ENCODE measurements at places on chromosomes 11 and 22. TPM values are rescaled to one million over a fixed set of nuclear protein-coding genes. Genes with fewer than 3 reads are reported as not detected.

DNA sequence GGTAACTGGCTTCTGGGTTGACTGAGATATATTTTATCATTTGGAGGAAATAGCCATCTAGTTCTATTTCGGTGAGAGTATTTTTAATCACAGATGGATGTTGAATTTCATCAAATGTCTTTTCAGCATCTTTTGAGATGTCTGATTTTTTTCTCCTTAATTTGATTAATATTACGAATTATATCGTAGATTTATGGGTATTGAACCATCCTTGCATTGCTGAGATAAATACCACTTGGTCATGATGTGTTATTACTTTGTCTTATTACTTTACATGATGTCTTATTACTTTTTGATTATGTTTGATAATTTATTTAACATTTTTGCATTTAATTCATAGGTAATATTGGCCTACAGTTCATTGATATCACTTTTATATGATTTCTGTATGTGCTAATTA, 78.8 kb upstream of the PARVA start:
- no peak for DNase-seq

DNA sequence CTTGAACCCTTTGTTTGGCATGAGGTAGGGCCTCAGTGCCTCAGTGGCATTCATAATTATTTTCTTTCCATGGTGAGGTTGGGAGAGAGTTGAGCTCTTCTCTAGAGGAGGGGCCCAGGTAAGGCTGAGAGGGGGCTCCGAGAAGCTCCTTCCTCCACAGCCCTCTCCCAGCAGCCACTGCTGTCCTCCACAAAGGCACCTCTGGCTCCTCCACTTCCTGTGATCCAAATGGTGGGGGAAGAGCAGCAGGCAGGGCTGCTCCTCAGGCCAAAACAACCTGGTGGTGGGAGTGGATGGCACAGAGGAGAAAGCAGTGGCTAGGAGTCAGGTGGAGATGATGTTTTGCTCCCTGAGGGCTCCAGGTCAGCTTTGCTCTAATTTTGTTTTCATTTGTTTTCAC, 13.3 kb downstream of the ROBO4 start:
- no peak for DNase-seq

DNA sequence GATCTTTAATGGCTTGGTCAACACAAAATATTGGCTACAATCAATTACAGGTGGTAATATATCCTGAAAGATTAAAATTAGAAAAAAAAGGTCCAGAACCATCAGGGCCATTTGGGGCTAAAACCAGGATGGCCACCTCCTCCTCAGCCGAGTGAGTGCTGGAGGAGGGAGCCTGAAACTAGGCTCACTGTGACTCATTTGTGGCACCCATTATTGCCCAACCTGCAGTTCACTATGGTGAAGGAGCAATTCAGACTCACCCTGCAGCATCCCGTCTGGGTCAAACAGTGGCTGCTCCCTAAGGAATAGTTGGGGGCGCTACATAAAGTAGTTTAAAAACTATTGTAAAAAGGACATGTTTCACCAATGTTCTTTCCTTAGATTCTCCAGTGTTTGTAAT, 60.7 kb downstream of the GLYATL1 start:
- no peak for DNase-seq

DNA sequence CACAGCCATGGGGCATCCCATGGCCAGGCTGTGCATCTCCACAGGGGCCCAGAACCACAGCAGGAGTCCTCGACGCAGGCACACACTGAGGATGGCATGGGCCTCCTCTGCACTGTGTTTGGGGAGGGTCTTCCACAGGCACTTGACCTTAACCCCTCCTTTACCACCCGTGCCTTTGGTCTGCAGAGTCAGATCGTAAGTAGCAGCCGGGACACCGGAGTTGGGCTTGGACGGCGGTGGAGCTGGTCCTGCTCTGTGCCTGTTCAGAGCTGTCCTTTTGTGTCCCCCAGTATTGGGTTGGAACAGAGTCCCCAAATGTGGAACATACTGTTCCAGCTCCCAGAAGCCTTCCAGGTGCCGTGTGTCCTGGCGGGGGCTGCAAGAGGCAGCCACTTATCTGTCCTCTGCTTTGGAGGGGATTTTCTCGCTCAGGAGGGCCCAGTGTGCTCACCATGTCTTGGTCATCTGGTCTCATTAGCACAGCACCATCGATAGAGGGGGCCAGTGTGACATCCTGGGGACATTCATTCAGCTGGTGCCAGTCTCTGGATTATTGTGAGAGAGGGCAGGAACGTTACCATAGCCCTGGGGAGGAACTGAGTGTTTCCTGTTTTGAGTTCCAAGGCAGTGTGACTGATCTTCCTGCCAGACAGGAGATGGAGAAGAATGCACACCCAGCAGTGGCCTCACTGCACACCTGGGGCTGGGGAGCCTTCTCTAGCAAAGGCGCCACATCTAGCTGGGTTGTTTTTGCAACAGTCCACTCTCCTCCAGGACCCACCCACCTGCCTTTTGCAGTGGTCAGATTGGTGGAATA, 12.4 kb downstream of the CRELD2 start:
- no peak for DNase-seq

DNA sequence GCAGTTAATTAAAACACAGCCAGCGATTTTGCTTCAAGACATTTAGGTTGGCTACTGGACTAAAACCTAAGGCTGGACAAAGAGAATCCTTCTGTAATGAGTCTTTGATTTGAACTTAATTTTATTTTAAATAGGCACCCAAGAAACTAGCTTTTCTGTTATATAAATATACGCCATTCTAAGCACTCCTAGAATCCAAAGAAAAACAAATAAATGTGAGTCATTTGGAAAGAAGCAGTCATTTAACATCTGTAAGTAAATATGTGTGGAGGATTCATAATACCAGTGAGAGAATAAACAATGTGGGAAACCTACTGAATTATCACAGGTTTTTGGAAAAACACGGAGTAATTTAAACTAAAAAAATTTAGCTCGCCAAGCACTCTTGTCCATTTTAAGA, 1.2 kb upstream of the TECTA start:
- DNase-seq: no peak

GRCh38 chr11:42992594-42992993, 319.2 kb upstream of the API5 start:
- no peak for DNase-seq

DNA sequence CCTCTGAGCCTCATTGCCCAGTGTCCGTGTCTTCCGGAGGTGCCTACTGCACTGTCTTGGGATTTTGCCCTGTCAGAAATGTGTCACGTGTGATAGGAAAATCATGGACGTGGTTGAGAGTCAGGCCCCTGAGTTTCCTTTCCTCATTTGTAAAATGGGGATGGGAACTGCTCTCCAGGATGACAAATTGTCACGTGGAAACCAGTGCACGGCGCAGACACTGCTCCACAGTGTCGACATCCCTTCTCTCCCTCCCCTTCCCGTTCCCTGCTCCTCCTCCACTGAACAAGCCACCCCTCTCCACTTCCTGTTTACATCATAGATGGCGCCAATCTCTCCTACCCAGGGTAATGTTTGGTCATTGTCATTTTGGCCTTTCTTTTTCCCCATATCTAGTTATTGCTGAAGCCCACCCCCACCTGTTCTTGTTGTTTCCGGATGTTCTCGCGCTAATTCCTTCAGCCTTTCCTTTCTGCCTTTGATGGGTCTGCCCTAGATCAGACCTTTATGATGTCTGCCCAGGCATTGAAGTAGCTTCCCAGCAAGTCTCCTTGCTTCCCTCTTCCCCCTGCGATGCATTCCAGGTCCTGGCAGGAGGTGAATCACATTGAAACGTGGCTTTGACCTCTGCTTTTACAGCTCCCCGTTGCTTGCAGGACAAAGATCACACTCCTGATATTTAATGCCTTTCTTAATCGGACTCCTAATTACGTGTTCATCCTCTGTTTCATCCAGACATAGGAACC, 91.8 kb downstream of the TBC1D22A start:
- DNase-seq: no peak

GRCh38 chr11:132977241-132977640, 555.1 kb downstream of the OPCML start:
- no peak for DNase-seq

DNA sequence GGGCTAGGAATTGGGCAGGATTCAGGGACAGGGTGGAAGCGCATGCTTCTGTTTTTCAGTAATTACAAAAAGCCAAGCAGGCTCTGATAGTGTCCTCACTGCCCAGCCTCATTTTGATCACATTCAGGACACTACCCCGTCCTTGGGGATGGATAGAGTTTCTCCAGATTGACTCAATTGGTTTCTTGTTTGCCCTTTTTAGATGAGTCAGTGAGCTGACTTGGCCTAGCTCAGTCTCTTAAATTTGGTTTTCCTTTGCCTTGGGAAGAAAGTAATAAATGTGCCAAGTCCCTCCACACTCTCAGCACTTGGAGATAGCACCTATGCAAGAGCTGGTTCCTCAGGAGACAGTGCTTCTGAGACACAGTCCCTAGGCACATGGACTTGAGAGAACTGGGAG, 25.5 kb downstream of the DKK3 start:
- DNase-seq: no peak

DNA sequence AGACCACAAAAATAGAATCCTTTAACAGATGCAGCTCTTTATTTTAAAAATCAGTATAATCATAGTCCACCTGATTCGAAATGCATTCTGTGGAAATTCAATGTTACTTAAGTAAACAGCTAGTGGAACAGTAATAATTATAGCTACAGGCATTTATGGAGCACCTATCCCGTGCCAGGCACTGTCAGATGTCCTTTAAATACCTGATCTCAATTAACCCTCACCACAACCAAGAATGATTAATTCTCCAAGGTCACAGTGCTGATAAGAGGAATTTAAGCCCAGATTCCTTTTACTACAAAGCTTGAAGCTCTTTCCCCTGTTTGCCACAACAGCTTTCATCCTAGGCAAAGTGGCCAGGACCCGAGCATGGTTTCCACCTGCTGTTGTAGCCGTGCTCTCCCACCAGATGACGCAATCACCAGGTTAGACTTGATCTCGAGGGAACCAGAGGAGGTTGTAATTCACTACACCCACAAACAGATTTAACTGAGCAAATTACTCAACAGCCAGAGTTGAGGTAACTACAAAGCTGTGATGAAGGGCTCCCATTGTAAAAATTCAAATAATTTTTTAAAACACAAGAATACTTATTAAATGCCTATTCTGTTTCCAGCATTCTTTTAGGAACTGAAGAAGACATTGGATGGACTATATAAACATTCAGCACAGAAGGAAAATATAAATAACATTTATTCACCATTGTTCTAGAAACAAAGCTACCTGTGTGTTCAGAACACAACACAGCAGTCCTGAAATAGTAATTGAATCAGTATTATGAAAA, 10.3 kb downstream of the PRDM10 start:
- no peak for DNase-seq

DNA sequence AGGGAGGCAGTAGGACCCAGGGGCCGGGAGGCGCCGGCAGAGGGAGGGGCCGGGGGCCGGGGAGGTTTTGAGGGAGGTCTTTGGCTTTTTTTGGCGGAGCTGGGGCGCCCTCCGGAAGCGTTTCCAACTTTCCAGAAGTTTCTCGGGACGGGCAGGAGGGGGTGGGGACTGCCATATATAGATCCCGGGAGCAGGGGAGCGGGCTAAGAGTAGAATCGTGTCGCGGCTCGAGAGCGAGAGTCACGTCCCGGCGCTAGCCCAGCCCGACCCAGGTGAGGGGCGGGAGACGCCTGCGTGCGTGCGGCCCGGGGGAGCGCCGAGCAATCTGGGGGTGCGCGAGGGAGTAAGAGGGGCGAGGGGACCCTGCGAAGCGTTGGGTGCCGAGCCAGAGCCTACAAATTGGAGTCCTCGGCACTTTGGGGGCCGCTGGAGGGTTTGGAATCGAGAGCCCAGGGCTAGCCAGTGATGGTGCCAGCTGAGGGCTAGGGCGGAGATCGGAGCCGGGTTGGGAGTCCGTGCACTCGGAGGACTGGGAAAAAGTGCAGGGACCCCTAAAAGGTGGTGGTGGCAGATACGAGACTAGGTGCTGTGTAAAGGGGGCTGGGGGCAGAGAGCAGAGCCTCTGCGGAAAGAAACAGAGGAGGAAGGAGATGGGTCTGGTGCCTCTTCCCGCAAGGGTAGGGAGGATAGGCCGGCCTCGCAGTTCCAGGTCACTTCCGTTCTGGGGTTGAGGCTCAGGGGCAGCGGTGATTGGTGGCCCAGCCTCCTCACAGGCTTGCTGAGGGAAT, at the start of gene SERPINH1:
TSS of gene SERPINH1 (plus strand) at position 206 of the 788 bp plus-strand sequence. CDS start 4,097 bp downstream, outside the sequence.
- no peak for DNase-seq

DNA sequence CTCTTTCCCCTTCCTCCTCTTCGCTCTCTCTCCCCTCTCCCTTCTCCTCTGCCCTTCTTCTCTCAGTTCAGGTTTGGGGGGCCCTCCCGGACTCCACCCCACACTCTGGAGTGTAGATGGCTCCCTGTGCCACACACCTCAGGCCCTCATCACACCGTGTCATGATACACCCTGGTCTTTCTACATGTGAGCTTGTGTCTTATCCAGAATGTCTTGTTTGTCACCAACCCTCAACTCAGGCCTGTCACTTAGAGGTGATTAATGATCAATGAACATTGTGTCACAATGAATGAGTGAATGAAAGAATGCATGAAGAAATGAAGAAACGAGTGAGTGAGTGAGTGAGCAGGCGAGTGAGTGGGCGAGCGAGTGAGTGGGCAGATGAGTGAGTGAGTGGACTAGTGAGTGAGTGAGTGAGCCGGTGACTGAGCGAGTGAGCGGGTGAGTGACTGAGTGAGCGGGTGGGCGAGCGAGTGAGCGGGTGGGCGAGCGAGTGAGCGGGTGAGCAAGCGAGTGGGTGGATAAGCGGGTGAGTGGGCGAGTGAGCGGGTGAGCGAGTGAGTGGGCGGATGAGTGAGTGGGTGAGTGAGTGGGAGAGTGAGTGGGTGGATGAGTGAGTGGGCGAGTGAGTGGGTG, 33.8 kb downstream of the CAPN1 start:
- DNase-seq: no peak

- no peak for DNase-seq
These were observed 227.9 kb upstream of the GRIA4 start for GRCh38 chr11:105381941-105382340.

- no peak for DNase-seq
These were observed 24.8 kb upstream of the TTC12 start for GRCh38 chr11:113289431-113290187.

DNA sequence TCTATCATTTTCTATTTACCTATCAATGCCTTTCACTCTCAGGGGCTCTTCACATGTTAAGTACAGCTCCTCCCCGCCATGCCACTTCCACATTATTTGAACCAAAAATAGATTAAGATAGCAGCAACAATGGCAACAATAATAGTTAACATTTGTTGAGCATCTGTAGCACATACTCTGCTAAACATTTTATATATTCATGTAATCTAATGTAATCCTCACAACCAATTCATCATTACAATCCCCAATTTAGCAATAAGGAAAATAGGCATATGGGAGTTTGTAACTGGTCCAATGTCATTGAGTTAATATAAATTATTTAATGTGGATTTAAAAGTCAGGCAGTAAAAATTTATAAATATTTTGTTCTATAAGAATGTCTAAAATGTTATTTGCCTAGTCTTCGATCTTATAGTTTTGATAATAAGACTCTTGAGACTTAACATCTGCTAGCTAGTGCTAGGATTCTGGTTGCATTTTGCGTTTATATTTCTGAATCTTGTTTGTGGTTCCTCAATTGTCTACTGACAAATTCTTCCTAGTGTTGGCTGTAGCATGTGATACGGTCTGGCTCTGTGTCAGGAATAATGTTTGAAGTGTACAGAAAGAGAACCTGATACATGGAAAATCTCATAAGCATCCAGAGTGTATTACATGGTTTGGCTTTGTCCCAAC, 621.5 kb upstream of the LUZP2 start:
- DNase-seq: no peak

GRCh38 chr11:11407065-11407762, 54.2 kb upstream of the CSNK2A3 start:
- no peak for DNase-seq

The RIBC2 gene
- 1.1 TPM for total RNA-seq

The TXNRD2 gene
- total RNA-seq: 15.8 TPM

The MUC6 gene
- not detected for total RNA-seq

The NCAM1 gene
- 6.0 TPM for total RNA-seq

The OR51B4 gene
- not detected for total RNA-seq

The CLMP gene
- total RNA-seq: 4.8 TPM

The PIWIL4 gene
- 2.5 TPM for total RNA-seq
